ENCODE measurements at places on chromosomes 1 and 21.

DNA sequence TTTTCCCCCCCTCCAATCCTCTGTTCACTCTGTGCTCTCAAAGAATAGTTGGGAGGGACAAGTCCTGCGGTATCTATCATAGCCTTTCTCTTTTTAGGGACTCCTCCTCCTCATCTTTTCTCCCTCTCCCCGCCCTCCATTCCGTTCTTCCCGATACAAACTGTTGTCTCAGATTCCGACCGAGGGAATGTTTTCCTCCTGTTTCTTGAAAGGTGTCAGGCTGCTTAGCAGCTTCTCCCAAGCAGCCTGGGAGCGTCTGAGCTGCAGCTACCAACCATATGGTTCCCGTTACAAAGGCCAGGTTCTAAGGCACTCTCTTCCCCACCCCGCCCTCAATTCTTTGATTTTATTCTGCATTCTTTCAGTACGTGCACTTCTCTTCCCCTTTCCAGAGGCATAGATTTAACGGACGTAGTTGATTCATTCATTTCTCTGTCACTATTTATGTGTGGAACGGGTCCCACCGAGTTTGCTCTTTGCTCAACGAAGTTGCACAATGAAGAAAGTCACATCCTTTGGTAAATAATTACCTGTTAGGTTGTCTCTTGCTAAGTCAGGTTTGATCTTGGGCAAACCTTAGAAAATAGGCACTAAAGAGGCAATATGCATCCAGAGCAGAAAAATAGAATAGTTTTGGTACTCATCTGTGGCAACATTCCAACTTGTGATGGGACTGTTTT, 2.8 kb downstream of the ADGRL2 start:
- DNase-seq: no peak

DNA sequence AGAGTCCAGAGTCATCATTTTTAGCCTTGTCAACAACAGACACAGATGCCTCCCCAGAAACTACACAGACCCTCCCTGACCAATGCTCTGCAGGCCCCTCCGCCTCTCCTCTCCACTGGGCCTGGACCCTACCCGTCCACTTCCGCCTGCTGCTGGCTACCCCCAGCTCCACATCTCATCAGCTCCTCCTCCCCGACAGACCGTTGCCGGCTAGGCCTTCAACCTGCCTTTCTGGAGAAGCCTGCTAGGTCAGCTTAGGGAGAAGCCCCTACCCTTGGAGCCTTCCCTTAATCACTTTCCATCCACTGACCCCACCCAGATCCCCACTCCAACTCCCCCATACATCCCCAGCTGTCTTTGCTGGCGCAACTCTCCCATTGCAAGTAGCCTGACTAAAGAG, 1.4 kb downstream of the TRIM17 start:
- DNase-seq: no peak

DNA sequence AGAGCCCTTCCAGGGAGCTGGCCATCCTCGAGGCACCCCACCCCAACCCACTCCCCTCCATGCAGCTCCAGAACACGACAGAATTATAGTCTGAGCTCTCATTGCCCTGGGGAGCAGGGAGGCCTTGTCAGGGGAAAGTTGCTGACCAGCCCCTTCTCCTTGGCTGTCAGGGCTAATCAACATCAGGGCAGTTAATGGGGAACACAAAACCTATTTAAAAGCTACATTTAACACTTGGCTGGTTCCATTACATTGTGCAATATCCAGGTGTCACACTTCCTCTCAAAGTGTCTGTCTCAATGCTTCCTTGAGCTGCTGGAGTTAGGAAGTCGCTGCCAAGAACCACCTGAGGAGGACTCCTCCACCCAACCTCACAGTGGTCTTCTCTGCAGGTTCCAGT, 111.8 kb upstream of the GRIK3 start:
- no peak for DNase-seq

DNA sequence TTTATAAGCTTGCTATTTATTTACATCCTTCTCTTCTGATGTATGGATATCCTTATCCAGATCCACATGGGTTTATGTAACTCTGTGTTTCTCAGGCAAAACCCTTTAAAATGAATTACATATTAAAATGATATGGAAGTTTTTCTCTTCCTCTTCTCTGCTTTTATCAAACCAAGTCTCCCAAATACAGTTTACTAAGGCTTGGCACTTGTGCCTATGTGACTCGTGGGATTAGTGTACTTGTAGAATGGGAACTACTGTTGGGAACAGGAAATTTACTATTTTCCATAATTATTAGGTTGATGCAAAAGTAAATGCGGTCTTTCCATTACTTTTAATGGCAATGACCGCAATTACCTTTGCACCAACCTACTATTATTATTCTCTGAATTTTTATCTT, 14.8 kb downstream of the SIM2 start:
- no peak for DNase-seq

DNA sequence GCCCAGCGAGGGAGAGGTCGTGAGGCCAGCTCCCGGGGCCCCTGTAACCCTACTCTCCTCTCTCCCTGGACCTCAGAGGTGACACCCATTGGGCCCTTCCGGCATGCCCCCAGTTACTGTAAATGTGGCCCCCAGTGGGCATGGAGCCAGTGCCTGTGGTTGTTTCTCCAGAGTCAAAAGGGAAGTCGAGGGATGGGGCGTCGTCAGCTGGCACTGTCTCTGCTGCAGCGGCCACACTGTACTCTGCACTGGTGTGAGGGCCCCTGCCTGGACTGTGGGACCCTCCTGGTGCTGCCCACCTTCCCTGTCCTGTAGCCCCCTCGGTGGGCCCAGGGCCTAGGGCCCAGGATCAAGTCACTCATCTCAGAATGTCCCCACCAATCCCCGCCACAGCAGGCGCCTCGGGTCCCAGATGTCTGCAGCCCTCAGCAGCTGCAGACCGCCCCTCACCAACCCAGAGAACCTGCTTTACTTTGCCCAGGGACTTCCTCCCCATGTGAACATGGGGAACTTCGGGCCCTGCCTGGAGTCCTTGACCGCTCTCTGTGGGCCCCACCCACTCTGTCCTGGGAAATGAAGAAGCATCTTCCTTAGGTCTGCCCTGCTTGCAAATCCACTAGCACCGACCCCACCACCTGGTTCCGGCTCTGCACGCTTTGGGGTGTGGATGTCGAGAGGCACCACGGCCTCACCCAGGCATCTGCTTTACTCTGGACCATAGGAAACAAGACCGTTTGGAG, 23.7 kb upstream of the TNFRSF1B start:
- DNase-seq: no peak

DNA sequence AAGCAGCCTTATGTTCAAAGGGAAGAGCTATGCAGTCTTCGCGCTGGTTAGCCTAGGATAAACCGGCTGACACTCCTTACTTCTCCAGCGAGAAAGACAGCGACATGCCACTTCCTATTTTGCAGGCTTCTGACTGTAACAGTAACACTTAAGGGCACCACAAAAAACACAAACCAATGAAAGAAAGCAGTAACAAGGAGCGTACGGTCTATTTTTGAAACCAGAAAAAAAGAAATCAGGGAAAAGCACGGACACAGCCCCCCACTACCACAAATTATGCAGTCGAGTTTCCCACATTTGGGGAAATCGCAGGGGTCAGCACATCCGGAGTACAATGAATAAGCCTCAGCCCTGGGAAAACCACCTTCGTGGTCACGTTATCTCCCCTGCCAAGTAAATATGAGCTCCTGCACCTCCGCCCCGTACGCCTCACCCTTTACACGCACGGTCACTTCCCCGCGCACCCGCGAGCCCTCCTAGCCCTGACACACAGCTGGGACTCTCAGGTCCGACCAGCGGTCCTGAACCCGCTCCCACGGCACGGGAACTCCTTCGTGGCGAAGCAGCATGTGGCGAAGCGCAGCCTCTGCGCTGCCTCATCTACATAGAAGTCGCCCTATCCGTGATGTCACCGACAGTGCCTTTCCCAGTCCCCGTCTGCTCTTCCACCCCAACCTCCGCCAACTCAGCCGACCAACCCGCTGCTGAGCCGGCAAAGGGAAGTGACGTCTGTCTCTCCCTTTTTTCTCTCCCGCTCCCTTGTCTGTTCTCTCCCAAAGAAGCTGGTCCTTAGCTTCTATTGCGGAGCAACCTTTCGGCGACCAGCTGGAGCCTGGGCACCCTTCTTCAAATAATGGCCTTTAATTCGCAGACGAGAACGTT, 40.9 kb upstream of the PPIAL4F start:
- DNase-seq: peak; percentile 92

- no peak for DNase-seq
These were observed 15.5 kb upstream of the AHCTF1 start for GRCh38 chr1:246947255-246947654.

DNA sequence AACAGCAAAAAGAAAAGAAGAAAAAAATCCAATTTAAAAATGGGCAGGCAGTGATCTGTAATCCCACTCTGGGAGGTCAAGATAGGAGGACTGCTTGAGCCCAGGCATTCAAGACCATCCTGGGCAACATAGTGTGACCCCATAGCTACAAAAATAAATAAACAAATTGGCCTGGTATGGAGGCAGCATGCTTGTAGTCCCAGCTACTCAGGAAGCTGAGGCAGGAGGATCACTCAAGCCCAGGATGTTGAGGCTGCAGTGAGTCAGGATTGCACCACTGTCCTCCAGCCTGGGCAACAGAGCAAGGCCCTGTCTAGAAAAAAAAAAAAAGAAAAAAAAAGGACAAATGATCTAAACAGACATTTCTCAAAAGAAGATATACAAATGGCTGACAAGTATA, 99.6 kb downstream of the EIF4G3 start:
- no peak for DNase-seq

- no peak for DNase-seq
These were observed 8.4 kb upstream of the UBE2U start for GRCh38 chr1:64195081-64195395.

DNA sequence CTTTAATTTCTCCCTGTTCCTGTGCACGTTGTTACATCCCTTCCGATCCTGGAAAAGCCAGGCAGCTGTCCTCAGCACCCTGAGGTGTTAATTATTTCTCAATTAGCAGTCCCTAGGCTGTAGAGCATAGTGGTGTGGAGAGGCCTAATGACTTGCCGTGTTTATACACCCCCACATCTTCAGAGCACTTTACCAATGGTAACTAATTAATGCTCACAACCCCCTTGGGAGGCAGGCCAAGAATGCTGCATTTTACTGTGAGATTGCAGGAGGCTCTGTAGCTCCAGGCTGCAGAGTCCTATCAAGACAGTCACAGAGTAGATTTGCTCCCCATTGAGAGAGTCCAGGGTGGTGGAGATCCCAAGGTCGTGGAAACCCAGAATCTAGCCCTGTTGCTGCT, 2.4 kb upstream of the PARS2 start:
- no peak for DNase-seq

- no peak for DNase-seq
These were observed 445.7 kb downstream of the AMY1C start for GRCh38 chr1:104195395-104195794.

DNA sequence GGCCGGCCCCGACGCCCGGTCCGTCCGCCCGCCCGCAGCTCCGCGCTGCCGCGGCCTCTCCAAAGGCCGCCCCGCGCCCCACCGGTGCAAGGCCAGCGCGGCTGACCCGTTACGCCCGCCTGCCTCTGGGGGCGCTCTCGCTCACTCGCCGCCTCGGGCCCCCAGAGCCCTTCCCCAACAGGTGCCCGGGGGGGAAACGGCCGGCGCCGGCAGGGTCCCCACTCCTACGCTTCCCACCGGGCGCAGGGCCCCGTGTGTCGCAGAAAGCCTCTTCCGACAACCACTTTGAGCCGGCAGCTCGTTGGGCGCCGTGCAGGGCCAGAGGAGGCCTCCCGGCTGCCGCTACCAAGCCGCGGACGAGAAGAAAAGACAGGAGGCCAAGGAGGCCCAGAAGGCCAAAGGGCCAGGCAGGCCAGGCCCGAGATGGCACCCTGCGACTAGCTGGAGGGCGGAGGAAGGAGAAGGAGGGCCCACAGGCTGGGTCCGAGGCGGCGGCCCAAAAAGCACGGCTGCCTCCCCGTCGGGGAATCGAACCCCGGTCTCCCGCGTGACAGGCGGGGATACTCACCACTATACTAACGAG, 64.9 kb upstream of the FCGR2A start:
- peak; percentile 70 for DNase-seq

DNA sequence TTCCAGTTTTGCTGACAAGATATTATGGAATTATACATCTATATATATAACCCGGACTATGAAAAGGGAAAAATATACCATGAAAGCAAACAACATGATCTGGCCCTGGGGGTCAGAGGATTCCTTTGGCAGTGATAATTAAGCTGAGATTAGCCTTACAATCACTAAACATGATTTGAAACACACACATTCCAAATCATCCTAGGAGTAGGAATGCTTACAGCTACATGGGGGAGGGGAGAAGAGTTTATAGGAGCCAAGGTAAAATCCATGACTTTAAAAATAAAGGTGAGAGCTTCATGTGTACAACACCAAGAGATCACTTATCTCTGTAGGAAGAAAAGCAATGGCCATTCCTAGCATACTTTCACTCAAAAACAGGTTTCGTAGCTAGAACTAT, 57.6 kb downstream of the AKT3 start:
- DNase-seq: no peak

DNA sequence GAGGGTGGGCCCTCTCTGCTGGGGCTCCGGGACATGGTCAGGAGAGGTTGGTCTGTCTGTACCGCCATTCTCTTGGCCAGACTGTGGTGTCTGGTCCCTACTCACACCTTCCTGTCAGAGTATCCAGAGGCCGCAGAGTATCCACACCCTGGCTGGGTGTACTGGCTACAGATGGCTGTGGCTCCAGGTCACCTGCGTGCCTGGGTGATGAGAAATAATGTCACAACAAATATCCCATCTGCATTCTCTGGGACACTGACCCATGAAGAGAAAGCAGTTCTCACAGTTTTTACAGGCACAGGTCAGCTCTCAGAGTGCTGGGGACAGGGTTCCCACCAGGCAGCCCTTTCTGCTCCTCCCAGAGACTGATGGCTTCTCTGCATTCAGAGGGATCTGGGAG, 37.4 kb downstream of the ABCG1 start:
- no peak for DNase-seq
